ENCODE measurements at places on chromosomes 7 and 10.

- DNase-seq = no peak
These were observed 314.8 kb upstream of the GRM3 start for GRCh38 chr7:86328801-86329433.

DNA sequence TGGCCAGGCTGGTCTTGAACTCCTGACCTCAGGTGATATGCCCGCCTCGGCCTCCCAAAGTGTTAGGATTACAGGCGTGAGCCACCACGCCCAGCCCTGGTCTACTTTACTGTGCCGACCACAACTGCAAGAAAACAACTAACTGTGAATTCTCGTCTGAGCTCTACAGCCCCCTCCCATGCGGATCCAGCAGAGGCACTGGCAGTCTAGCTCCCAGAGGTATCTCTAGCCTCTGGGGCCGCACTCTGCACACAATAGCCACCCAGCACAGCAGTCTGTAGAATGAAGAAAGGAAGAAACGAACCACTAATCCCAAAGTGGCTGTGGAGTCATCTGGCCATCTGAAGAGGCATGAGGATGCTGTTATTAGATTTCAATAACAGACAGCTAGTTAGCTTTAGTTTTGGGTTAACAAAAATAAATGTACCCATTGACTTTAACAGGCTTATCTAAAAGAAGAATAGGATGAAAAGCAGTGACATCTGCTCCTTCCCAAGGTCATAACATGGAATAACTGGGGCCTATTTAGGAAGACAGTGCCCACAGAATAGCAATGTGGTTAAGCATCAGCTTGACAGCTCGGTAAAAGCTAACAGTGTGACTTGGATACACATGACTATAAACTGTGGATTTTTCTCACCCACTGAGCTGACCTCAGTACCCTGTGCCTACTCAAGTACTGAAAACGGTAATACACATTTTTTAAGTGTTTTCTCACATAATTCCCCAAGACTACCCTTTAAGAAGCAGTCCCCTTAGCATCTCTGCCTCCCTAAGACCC lies 131.9 kb downstream of the TNS3 start:
- DNase-seq = no peak

DNA sequence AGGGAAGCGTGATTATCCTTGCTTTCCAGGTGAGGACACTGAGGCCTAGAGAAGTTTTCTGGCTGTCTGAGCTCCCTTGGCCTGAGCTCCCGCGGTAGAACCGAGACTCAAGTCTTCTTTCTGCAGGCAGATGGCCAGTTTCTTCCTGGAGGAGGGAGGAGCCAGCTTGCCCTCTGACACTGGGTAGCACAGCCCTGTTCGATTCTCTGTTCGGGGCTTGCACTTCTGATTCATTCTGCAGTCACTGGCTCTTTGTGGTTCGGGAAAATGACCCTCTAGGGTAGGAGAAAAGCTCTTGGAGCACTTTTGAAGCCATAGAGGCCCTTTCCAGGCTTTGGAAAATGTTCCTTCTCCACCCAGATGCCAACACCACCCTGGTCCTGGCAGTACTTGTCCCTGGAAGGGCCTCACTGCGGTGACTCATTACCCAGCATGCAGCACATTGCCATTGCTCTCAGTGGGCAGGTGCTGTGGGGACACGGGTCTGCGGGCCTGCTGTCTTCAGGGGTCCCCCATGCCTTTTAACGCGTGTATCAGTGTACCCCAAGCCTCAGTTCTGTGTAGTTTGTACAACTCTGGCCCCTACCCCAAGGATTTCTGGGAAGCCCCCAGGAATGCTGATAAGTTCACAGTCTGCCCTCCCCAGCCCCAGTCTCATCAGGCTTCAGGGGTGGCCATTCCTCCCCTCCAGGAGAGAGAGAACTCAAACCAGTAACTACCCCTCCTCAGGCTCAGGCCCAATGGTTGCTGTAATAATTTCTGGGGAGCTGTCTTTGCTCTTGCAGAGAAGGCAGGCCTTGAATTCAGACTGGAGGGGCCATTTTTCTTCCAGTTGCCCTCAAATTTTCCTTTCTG lies 11.9 kb downstream of the CHST3 start:
- no peak for DNase-seq

DNA sequence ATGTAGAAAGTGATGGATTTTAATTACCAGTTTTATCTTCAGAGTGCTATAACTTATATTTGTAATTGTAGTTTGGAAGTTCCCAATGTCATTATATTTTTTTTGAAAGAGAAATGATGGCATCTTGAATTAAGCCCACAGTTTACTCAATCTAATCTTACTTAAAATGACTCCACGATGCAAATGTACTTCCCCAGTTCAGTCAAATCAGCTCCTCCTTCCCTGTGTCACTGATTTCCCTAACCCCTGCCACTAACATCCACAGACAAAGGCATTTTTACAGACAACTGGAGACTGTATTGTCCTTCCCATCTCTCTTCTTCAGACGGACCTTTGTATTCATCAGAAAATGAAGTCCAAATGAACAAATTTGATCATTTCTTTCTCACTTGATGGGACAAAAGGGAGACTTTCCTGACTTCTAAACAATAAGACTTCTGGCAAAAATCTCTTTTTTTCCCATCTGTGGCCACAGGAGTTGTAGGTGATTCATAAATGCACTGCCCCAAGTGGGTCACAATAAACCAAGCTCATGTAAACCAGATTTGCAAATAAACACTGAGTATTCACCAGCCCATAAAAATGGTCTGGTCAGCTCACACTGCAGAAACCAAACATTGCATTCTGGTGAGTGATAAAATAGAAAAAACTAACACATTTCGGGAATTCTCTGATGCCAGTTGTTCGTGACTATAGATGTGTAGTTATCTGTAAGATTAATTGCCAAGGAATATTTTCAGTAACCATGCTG lies 162.9 kb downstream of the FANK1 start:
- DNase-seq = no peak

DNA sequence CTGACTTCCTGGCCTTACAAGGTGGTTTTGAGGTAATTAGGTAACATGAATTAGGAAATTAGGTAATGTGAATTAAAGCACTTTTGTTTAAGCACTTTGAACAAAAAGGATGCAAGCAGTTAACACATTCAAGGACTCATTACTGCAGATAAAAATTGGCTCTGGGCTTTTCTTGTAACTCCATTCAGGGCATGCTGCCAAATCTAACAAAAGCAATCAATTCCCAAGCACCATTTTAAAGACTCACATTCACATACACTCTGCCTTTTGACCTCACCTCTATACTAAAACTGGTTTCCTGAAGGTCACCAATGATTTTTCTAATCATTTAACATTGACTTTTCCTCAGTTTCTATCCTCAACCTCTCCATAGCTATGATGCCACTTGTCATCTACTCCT lies 251.2 kb upstream of the RHOBTB1 start:
- DNase-seq = no peak

DNA sequence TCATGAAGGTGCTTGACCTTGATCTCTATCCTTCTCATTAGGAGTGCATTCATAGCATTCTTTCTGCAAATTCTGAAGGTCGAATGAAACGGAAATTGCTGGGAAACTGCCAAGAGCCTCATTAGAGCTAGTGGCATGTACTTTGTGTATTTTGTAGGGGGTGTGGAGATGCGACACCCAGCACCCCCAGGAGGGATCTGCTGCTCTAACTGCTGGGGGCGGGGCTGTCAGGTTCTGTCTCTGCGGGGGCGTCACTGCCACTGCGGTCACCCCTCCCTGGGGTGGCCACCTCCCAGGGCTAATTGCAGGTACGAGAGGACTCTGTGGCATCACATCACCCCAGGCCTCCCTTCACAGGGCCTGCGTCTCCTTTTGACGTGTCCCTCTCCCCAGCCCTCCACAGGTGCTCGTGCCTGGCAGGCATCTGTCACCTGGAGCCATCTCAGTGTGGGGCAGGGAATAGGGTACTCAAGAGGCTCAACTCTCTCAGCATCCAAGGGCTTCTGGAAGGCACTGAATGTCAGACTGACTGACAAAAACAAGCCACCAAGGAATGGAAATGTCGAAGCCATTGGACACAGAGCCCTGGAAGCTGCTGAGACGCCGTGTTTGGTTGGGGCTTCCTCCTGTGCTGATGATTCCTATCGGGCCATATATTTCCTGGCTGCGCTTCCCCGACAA lies 151.1 kb downstream of the ACTR3B start:
- DNase-seq = no peak

DNA sequence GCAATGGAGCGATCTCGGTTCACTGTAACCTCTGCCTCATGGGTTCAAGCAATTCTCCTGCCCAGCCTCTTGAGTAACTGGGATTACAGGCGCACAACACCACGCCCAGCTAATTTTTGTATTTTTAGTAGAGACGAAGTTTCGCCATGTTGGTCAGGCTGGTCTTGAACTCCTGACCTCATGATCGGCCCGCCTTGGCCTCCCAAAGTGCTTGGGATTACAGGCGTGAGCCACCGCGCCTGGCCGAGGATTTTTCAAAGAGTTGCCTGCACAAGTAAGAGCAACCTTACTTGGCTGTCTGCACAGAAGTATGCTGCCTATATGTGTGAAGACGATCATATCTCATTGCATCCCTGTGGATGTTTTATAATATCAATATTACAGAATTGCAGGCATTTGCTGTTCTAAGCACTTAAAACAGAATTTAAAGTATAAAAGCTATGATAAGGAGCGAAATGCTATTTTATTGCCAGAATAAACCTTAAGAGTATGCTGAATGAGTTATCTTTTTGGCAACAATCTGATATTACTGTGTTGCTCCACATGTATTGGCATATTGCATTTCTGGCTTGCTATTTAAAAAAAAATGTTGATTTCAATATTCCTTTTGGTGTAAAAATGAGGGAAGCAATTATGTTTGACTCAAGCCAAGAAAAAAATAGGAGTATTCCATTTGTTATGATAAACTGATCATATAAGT lies 379.4 kb upstream of the SEMA3D start:
- DNase-seq = no peak

GRCh38 chr10:132806110-132806509 lies 20.2 kb upstream of the NKX6-2 start:
- no peak for DNase-seq

- DNase-seq = no peak
These were observed 1.8 kb downstream of the VCL start for GRCh38 chr10:73999703-74000102.

DNA sequence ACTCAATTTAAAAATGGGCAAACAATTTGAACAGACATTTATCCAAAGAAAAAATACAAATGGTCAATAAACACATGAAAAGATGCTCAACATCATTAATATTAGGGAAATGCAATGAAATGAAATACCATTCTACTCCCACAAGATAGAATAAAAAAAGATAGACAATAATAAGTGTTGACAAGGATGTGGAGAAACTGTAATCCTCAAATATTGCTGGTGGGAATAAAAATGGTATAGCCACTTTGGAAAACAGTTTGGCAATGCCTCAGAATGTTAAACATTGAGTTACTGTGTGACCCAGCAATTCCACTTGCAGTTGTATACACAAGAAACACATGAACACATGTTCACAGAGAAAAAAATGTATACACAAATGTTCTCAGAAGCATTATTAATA lies 197.6 kb downstream of the RELN start:
- no peak for DNase-seq

DNA sequence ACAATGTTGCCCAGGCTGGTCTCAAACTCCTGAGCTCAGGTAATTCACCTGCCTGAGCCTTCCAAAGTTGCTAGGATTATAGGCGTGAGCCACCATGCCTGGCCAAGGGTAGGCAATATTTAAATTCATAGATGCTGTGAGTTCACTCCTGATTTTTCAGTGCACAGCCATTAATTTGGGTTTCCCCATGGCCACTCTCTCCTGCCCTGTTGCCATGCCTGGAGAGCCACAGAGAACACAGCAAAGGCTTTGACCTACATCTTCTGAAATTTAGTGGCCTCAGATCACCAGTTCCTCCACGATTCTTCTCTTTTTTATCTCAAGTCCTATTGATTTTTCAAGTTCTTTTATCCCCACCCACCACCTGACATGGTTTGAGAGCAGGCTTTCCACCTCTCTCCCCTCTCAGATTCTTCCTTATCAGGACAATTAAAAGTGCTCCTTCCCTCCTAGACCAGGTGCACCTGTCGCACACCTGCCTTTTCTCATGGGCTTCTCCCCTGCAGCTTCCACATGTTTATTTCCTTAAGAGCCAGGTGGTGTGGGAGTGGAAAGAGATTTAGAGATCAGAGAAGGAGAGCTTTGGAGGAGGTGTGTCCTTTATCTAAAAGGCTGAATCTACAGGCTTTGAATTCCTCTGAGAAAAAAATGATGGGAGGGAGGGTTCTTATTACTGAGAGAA lies 123.8 kb downstream of the ADRA2A start:
- DNase-seq = no peak

- no peak for DNase-seq
These were observed 155.9 kb downstream of the CTTNBP2 start for GRCh38 chr7:117717357-117717756.

DNA sequence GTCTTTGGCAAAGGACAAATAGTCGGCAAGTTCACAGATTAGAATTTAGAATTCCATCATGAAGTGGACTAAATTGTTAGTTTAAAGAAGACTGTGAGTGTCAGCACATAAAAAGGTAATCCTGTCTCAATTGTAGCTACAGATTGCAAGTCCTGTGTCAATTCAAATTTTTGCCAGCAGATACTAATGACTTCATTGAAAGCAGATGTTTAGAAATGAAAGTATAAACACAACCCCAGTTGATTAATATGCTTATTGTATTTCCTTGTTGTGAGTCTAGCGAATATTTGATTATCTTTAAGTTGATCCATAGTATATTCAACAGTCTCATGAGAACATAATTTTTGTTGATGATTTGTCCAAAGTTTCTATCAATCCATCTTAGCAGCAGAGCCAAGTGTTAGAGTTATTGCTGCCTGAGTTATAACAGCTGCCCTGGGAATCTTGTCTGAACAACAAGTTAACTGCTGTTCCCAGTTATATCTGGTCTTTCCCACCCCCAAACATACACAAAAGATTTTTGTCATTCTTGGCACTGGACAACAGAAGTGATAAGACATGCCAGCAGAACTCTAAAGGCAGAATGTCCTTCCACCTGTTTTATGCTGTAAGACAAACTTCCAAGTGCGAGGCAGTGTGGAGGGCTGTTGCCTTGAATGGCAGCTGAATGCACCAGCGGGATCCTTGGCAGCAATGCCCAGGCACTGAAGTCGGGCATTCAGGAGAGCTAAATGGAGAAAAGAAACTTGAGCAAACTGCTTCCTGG lies 21.3 kb upstream of the HERPUD2 start:
- DNase-seq = no peak

DNA sequence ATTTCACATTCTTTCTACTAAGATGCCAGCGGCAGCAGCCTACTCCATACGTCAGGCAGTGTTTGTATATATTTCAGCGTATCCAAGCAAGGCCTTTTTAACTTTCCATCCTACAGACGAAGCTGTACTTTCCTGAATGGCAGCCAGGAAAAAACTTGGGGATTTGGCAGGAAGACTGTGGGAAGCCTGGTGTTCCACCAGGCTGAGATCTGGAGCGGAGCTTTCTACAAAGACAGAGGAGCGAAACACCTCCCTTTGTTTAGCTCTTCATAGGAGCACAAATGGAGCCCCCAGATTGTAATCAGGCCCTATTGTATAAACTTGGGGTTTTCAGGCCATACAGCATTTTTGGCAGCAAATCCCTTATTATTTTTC lies 143.8 kb downstream of the TES start:
- no peak for DNase-seq

DNA sequence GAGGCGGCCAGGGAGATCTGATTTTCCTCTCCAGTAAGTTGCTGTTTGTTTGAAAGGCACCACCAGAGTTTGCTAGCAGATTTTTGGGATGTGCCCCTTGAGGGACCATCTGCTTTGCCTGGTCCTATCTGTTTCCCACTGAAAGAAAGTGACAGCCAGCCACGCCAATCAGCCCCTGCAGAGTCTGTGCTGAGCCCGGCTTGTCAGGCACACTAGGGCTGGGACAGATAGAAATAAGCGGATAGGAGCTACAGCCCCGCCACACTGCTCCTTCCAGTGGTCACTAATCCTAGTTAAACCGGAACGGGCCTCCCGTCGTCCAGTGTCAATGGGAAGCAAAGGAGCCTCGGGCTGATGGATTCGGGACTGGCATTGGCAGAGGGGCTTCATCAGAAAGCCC lies 161.9 kb upstream of the PRR15 start:
- no peak for DNase-seq

All from kidney epithelial cell (primary cell).